ENCODE measurements at places on chromosomes 2 and 18.

- no peak for DNase-seq
Measured at GRCh38 chr18:3455090-3455635, 5.2 kb downstream of the TGIF1 start.

DNA sequence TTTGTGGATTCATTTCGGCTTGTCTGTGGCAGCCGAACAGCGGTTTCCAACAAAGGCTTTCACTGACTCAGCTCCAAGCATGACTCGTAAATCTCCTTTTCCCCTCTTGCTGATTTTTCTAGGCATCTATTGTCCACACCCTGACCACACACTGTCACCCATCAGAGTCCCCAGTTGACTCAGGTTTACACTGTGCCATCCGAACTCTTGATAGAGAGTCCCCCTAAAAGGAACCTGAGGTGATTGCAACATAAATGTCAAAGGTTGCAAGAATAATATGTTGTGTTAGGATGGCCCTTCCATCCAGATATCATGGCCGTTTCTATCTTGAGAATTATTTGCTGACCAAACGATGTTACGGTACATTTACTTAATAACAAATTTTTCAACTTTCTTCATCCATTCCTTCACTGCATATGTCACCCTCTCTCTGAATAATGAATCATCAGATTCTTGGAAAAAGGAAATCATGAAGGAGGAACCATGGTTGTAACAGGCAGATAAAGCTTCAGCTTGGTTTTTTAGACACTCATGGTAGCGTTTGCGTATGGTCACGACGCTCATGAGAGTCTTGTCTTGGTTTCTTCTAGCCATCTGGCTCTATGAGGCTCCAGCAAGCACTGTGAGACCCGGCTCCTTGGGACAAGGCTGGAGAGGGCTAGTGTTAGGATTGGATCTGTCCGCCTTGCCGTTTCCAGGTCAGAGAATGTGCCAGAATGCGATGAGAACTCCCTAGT, 72.1 kb downstream of the NPAS2 start:
- DNase-seq: no peak

GRCh38 chr18:48202006-48202348, 207.2 kb downstream of the ZBTB7C start:
- no peak for DNase-seq

DNA sequence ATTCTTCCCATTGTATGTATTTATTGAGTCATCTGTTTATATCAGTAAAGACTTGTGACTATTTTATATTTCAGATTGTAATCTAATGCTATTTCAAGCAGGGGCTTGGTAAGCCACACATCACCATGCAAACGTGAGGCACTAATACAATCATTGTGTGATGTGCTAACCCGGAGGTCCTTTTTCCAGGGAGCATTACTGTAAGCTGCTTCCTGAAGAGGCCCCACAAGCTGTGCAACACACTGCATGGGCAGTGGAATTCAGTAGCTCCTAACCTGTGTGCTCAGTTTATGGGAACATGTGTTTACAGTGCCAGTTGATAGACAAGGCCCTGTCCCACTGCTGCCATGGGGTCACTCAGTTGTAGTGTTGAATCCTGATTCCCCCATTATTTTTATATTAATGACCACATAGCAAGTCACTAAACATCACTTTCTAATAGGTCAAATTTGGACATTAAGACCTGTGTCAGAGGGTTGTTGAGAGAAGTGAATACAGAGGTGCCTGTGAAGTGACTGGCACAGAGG, 162.9 kb downstream of the FHOD3 start:
- no peak for DNase-seq

GRCh38 chr2:75140288-75140687, 59.0 kb downstream of the TACR1 start:
- peak; percentile 40 for DNase-seq

DNA sequence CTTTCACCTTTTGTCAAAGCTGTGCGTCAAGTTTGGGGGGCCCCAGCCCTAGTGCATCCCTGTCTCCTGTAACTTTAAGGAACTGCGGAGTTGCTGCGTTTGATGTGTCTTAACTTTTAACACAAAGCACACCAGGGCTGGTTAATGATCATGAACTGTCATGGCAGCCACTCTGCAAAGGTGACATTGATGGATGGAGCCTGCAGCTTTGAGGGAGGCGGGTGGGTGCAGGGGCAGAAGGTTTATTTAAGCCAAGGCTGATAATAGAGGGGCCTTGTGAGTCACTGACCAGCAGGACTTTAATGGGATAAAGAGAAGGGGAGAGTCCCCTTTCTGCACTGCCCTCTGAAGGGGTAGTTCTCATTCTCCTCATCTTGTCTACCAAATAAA, 190.2 kb upstream of the GATA6 start:
- DNase-seq: no peak

GRCh38 chr2:147628971-147629421, 215.8 kb upstream of the ACVR2A start:
- no peak for DNase-seq

- no peak for DNase-seq
Measured at GRCh38 chr18:7576685-7577084, 9.6 kb downstream of the PTPRM start.

GRCh38 chr2:173051463-173052215, 24.0 kb upstream of the MAP3K20 start:
- no peak for DNase-seq

GRCh38 chr18:10142496-10143160, 228.8 kb downstream of the VAPA start:
- no peak for DNase-seq

GRCh38 chr2:64982311-64982857, 6.8 kb upstream of the SLC1A4 start:
- DNase-seq: no peak

DNA sequence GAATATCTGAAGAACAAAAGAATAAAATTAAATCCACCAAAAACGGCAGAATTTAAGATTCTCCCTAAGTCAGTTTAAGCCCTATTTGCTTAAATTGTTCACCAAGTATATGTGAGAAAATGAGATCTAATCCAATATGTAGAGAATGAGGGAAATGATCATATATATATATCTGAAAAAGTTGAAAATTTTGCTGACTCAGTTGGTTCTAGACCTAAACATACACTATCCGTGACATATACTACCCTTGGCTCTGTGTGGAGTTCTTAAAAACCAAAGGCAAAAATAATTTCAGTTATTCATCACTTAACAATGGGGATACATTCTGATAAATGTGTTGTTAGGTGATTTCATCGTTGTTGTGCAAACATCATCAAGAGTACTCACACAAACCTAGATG, 7.3 kb downstream of the SS18 start:
- no peak for DNase-seq

DNA sequence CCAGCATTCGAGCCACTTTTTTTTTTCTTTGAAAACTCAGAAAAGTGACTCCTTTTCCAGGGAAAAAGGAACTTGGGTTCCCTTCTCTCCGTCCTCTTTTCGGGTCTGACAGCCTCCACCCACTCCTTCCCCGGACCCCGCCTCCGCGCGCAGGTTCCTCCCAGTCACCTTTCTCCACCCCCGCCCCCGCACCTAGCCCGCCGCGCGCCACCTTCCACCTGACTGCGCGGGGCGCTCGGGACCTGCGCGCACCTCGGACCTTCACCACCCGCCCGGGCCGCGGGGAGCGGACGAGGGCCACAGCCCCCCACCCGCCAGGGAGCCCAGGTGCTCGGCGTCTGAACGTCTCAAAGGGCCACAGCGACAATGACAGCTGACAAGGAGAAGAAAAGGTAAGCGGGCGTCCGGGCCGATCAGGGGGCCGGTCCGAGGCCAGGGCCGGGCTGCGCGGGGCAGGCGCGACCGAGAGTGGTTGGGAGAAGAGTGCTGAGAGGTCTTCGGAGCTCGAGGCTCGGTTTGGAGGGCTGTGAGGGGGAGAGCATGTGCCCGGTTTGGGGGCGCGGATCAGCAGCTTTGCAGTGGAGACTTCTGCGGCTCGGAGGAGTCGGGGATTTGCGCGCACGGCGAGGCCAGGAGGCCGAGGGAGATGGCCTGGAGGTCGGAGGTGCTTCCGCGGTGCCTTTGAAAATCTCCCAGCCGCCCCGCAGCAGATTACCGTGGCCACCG, 502 bp downstream of the EPAS1 start:
- DNase-seq: peak; percentile 72

DNA sequence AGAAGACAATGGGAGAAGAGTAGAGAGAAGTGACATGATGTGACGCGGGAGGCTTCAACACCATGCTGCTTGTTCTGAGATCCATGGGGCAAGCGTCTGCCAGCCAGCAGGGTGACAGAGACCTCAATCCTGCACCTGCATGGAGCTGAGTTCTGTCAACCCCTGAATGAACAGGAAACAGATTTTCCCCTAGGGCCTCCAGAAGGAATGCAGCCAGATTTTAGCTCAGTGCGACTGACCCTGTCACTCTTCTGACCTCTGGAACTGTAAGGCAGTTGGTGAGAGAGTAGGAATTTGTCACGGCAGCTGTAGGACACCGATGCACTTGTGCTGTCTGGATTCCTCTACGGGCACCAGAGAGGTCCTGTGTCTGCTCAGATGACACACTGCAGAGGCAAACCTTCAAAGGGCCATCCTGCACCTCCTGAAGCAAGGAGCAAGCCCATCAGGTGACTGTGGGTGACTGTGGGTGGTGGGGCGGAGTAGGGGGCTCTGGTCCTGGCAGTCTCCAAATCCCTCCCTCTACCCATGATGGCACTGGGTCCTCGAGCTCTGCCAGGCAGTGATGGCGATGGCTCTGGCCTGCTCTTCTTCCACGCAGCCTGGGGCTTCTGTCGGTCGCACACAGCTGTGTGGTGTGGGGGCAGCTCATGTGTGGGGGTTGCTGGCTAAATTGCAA, 194.3 kb upstream of the TWIST2 start:
- DNase-seq: no peak

- peak; percentile 93 for DNase-seq
Measured at GRCh38 chr2:121255358-121255757, 29.6 kb downstream of the TFCP2L1 start.

DNA sequence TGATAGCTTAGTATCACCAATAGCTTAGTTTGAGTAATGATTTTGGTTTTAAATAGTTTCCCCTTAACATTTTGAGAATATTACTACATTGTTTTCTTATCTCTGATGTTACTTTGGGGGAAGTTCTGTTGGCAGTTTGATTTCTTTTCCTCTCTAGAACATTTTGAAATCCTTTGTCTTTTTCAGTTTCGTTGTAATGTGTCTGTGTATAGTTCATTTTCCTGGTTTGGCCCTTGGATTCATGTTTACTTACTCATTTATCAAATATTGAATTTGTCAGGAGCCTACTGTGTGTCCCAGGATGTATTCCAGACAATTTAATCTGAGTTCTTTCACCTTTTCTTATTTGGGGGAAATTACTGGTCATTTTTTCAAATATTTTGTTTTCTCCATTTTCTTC, 16.7 kb downstream of the ANKRD12 start:
- no peak for DNase-seq

GRCh38 chr18:43571078-43571689, 293.9 kb upstream of the SYT4 start:
- DNase-seq: peak; percentile 25

DNA sequence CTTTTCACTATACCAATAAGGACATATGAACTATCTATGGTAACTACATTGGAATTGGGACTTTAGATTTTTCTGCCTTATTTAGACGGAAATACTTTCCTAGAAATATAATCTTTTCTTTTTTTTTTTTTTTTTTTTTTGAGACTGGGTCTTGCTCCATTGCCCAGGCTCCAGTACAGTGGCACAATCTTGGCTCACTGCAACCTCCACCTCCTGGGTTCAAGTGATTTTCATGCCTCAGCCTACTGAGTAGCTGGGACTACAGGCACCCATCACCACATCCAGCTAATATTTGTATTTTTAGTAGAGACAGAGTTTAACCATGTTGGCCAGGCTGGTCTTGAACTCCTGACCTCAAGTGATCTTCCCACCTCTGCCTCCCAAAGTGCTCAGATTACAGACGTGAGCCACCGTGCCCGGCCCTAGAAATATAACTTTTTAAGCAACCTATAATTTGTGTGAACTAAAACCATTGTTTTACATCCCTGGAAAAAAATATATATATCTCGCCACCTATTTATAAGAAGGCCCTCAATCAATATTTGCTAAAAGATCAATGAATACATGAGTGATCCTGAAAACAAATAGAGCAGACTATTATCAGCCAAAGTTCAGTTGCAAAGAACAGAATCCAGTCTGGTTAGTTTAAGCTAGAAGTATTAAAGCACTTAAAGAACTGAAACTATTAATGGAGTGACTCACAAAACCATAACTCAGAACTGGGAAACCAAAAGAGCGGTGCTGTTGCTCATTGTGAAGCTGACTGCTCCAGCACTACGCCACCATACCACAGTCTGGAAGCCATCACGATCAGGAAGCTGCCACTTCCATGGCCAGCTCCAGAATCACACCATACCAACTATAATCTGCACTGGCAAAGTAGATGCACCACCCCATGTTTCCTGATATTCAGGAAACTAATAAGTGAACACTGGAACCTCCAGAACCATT, 8.4 kb upstream of the HNRNPLL start:
- no peak for DNase-seq

DNA sequence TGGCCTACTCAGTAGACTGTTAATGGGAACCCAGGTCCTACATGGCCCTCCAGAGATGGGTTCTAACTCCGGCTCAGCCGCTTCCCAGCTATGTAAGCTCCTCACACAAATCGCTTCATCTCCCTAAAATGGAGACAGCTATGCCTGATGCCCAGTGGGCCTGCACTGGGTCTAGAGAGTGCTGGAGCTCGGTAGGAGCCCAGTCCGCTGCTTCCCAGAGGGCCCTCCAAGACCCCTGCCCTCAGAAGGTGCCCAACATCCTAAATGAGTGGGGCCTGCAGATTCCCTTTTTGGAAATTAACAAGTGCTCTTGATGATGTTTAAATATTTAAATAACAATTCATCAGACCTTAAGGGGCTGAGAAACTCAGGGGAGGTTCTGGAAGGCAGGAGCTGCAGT, 47.1 kb downstream of the HS1BP3 start:
- no peak for DNase-seq

- DNase-seq: no peak
Measured at GRCh38 chr2:219496247-219496824, 2.4 kb upstream of the GMPPA start.

GRCh38 chr2:61887717-61888266, 664 bp downstream of the CCT4 start:
- no peak for DNase-seq

- DNase-seq: no peak
Measured at GRCh38 chr2:234579231-234579962, 82.5 kb upstream of the ARL4C start.

- DNase-seq: peak; percentile 24
Measured at GRCh38 chr2:210445116-210445707, 31.3 kb downstream of the LANCL1 start.

- peak; percentile 21 for DNase-seq
Measured at GRCh38 chr18:62586151-62586774, 63.4 kb downstream of the ZCCHC2 start.

DNA sequence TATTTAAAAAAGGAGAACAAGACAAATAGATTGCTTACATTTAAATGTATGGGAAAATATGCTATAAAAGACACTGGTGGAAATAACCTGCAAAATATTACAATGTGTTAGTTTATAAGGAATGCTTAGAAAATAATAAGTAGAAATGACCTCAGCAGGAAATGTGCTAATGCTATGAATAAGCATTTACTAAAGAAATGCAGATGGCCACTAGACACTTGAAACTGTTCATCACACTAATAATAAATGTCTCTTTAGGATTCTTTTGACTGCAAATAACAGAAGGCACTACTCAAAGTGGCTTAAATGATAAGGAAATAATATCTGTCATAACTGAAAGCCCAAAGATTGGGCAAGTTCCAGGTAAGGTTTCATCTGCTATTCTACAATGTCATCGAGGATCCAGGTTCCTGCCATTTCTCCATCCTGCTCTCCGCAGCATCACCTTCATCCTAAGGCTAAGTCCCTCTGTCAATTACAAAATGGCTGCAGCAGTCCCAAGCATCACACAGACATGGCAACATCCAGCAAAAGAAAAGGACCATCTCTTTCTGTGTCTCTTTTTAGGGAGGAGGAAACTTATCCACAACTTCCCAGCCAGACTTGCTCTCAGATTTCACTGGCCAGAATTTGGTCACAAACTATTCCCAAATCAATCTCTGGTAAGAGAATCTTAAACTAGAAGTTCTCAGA, 21.9 kb downstream of the METTL8 start:
- no peak for DNase-seq

Measured in NCI-H2029 treated with DMSO at 0.1 percent for 48 hours (cell line).